ENCODE measurements at places on chromosomes 4 and X. TPM values are rescaled to one million over a fixed set of nuclear protein-coding genes. Genes with fewer than 3 reads are reported as not detected.

GRCh38 chr4:88963817-88964216, 93.2 kb downstream of the FAM13A start:
- no peak for DNase-seq

DNA sequence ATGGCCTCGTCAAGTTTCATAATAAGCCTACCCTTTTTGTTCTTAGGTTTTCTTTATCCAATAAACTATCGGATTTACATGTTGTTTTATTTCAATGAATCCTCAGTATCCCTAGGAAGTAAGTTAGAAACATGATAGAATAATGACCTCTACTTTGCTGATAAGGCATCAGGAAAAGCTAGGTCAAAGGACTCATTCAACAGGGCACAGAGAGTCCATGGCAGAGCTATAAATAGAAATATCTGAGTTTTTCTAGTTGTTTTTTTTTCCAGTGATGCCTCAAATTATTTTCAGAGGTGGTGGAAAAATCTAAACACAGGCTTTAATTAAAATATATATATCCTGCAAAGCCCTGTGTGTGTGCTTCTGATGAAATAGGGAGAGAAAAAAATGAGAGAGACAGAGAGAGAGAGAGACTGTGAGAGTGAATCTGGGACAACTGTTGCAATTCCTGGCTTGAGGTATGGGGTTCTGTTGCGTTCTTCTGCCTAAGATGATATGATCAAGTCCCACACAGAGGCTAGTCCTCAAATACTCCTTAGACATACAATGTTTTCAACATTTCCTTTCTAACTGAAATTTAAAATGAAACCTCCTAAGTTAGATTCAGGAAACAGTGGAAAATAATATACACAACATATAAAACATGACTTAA, 139.9 kb downstream of the HDX start:
- no peak for DNase-seq

DNA sequence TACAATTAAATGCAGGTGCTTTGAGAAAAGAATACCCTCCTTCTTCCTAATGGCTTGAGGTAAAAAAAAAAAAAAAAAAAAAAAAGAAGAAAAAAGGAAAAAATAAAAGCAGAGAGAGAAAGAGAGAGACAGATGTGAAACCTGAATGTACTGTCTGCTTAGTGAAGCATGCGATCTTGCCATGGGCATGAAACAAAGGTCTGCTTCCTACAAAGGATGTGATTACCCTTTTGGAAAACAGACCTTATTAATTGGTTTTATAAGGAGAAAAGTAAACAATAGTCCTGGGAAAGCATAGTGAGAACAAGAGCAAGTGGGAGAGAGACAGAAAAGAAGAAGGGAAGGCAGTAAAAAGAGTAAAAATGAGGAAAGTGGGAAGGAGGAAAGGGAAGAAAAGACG, 526.1 kb upstream of the PABPC4L start:
- DNase-seq = no peak

The TLR7 gene
- total RNA-seq = not detected

The NAP1L2 gene
- total RNA-seq = 2.2 TPM

DNA sequence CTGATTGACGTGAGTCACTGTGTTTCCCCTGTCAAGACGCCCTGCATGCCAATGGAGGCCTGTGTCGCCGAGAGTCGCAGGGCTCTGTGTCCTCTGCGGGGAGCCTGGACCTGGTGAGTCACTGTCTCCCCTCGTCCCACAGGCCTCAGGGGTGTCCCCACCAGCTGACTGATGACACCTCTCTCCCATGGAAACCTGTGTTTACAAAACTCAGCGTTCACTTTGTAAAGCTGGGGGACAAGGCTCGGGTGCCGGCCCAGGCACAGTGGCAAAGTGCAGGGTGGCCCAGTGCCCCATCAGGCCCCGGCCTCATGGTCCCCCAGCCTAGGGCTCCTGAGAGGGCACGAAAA, 21.2 kb upstream of the HGFAC start:
- no peak for DNase-seq

DNA sequence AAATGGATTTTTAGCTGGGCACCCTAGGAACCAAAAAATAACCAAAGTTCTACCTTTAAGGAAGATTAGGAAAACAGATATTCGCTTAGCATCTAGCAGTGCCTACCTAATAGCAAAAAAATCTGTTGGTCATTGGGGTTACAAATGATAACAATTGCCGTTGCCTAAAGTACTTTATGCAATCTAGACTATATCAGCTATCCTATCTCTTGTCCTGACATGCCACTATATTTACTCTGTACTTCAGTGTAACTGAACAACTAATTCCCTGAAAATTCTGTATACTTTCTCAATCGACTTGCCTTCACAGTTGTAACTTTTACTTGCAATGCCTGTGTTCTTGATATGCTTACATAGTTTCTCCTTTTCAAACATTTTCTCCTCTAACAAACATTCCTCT, 282.9 kb upstream of the PCDH7 start:
- DNase-seq = no peak

- peak; percentile 90 for DNase-seq
Measured at GRCh38 chrX:155767051-155767875, 113.9 kb upstream of the VAMP7 start.

- no peak for DNase-seq
Measured at GRCh38 chr4:1236103-1236641, 12.8 kb downstream of the CTBP1 start.

The TSPAN7 gene
- total RNA-seq = 77.5 TPM

- no peak for DNase-seq
Measured at GRCh38 chrX:110321081-110321480, 3.2 kb upstream of the AMMECR1 start.

The TMEM31 gene
- not detected for total RNA-seq

The BRCC3 gene
- total RNA-seq = 12.7 TPM

DNA sequence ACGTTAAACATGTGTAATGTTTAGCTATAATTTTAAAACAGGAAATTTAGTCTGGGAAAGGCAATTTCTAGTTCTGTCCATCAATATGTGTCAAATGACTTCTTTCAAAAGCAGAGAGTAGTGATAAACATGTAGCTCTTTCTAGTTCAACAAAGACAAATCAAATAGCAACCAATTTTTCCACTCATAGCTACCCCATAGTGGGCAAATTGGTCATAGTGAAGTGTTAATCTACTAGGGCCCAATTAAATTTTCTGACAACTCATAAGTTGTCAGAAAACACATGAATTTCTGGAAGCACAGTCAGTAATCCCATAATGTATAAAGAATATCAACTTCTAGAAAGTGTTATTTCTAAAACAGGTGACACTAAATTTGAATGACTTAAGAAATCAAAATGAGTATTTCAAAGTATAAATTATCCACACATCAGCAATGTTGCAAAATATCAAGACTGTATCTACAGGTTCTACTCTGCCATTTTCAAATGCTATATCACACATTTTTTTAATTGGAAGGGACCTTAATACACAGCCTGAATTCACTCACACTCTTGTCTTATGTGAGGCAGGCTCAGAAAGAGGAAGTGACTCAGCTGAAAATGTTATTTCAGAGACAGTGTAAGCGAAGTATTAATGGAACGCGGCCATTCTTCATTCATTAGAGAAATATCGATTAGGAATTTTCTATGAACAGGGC, 7.7 kb downstream of the OCIAD2 start:
- no peak for DNase-seq

- DNase-seq = peak; percentile 41
Measured at GRCh38 chrX:49106930-49107329, 16.6 kb downstream of the GPKOW start.

- no peak for DNase-seq
Measured at GRCh38 chr4:110224142-110224541, 25.7 kb upstream of the ELOVL6 start.

The CXCL11 gene
- not detected for total RNA-seq

The SERTM2 gene
- not detected for total RNA-seq

DNA sequence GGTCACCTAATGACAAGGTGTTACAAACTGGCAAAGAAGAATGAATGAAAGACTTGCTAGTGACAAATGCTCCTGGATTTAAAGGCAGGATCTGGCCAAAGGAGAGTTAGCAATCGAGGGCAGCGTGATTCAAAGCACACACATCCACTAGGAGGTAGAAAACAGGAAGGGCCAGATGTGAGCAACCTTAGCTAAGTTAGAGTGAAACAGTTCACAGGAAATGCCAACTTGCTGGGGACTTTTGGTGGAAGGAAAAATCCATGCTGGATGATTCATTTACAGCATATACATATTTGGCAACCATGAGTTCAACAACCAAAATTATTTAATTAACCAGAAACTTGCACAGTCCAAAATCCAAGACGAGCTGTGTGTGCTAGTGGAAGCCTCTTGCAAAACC, 276.9 kb downstream of the PTTG2 start:
- no peak for DNase-seq

GRCh38 chr4:92305878-92306520, 2.2 kb downstream of the GRID2 start:
- DNase-seq = no peak

The FABP2 gene
- not detected for total RNA-seq

The RHOXF2 gene
- total RNA-seq = not detected

DNA sequence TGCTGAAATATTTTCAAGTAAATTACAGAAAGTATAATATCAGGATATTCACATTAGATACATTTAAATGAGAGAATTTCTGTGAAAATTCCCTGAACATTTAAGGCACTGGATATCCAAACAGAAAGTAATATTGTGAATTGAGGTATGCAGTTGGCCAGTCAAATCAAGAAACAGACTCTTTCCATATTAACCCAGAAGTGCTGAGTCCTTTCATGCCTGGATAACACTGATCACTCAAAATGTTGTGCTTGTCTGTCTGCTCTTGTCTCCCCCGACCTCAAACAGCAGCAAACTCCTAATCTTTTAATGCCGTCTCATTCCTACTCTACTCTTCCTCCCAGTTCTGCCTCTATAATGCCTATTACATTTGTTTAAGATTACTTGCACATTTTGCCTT, 51.2 kb downstream of the TBC1D9 start:
- DNase-seq = no peak

DNA sequence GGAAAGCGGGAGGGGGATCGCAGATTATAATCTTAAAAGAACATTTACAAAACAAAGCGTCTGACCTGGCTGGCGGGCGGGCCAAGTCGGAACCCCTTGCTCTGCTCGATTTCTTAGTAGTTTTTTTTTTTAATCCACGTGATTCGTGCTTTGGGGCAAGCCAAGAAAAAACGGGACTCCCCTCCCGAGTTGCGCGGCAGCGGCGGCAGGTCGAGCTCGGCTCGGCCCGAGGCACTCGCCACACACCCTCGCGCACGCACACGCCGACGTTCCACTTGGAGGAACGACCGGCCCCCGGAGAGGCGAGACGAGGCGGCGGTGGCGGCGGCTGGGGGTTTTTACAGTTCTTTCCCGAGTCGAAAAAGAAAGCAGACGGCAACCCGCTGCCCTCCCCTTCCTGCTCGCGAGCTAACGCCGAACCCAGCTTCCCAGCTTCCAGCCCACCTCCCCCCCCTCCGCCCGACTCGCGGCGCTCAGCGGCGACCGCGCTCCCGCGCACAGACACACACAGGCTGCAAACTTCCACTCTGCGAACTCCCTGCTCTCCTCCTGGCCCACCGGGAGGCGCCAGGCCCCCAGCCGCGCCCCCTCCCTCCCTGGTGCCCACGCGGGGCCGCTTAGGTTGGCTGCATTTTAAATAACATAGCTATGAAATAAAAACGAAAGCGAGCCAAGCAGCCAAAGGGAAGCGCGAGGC, 1.2 kb downstream of the BCOR start:
- no peak for DNase-seq

The FHIP1A gene
- total RNA-seq = 0.12 TPM

GRCh38 chrX:49919617-49920016, 2.8 kb upstream of the CLCN5 start:
- no peak for DNase-seq

The HTR2C gene
- not detected for total RNA-seq

The PCDH19 gene
- total RNA-seq = 0.06 TPM

The ADRA2C gene
- 15.0 TPM for total RNA-seq

- no peak for DNase-seq
Measured at GRCh38 chr4:10460313-10461047, 3.3 kb upstream of the ZNF518B start.

DNA sequence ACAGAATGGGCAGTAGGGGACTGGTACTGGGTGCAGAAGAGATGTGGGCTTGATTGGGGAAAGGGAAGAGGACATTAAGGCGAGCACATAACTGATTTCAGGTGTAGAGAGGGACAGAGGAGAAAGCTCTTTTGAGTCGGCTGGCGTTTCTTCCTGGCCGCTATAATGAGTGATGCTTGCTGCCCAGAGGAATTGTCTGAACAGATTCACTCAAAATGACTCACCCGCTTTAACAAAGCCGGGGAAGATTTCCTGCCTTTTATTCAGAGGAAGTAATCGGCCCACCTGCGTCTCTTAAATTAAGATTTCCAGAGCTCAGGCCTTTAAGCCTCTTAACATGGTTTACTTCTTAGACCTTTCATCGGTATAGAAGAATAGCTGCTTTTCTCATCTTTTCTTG, 102.1 kb upstream of the AP1S2 start:
- DNase-seq = no peak

DNA sequence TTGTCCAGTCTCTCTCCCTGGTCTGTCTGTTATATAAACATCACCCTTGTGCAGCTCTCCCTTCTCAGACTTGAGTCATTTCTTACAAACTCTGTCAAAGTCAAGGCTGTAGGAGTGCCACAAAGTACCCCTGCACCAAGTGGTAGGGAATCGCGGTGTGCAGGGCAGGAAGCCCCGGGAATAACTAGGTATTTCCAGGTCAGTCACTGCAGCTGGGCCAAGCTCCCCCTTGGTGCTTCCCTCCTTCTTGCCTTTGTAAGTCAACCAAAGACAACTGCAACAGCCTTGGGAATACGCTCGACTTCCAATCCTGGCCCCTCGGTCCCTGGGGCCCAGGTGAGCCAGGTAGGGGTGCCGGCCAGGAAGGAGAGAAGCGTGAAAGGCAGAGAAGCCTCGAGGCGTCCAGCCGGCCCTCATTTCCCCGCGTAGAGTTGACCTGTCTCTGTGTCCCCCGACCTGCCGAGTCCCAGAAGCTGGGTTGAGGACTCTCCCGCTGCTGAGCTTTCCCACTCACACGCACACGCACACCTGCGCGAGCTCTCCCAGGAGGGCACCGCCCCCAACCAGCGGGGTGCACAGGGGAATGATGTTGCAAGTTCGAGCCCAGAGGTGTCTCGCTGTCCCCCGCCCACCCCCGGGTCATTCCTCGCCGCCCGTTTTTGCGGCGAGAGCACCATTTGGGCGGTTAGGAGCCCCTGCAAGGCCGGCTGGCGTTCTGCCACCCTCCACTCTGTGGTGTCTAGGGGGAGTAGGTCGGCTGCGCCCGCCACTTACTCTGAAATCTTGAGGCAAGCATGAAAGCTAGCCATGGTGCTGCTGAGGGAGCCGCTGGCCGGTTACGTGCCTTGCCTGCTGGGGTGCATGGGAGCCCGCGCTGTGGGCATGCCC, 22.8 kb upstream of the KIAA1210 start:
- DNase-seq = no peak

GRCh38 chrX:78314561-78314960, 12.8 kb downstream of the CYSLTR1 start:
- no peak for DNase-seq

The CCNB3 gene
- 0.54 TPM for total RNA-seq

GRCh38 chr4:138078751-138079520, 163.2 kb downstream of the SLC7A11 start:
- DNase-seq = no peak

DNA sequence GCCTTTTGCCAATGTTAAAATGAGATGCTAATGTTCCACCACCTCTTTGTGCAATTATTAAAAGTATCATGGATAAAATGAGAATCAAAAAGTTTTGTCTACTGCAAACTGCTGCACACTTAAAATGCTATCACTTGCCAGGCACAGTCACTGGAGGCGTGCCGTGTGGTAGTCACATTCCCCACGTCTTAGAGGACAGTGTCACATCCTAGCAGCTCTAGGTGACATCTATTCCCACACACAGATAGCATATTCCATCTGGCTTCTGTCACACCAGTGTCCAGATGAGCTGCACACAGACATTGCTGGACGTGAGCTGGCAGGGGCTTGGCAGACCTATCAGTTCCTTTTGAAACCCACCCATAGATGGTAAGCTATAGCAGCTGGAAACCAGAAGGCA, 47.0 kb downstream of the NSG1 start:
- no peak for DNase-seq

The CRMP1 gene
- total RNA-seq = 0.07 TPM
